ENCODE measurements at places on chromosomes 12 and 14. TPM values are rescaled to one million over a fixed set of nuclear protein-coding genes. Genes with fewer than 3 reads are reported as not detected.

GRCh38 chr12:42421844-42422779 is 96.1 kb downstream of the PPHLN1 start:
- DNase-seq = no peak

DNA sequence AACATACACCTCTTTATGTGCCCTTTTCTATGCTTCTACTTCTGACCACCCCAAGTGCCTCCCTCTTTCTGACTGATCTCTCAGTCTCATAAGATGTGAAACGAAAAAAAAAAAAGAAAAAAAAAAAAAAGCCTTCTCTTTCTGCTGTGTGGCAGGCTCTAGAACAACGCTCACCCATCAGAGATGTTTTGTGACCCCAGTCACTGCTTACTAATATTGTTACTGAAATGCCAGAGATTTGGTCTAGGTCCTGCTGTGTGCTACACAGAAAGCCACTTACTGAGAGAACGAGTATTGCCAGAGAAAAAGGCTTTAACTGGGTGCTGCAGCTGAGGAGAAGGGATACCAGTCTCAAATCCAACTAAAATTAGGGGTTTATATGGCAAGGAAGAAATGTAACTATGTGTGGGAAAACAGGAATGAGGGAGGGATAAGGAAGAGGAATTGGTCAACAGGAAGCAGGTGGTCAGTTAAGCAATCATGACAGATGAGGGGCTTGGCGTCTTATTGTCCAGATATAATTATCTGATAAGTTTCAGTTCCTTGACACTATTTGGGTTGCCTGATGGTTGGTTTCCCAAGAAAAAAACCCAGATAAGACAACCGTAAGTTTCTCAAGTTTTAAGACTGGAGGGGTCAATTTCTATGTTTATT is 149.0 kb downstream of the NAV3 start:
- DNase-seq = no peak

DNA sequence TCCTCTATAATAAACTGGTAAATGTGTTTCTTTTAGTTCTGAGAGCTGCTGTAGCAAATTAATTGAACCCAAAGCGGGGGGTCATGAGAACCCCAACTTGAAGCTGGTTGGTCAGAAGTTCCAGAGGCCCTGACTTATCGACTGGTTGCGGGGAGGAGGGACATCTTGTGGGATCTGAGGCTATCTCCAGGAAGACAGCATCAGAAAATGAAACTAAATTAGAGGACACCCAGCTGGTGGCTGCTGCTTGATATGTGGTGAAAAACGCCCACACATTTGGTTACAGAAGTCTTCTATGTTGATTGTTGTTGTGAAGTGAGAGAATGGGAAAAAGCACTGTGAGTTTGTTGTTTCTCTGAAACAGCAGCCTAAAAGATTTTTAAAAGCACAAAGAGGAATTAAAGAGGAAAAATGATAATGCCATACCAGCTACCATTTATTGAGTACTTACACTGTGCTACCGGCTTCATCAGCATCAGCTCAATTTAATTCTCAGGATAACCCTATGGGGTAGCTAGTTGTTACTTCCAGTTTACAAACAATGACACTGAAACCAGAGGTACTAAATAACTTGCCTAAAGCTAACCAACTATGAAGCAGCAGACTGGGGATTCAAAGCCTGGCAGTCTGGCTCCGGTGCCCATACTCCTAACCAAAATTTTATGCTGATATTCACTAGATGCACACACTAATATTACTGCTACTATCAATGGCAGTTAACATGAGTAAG is 24.3 kb downstream of the DDX24 start:
- no peak for DNase-seq

- no peak for DNase-seq
These were observed 13.6 kb upstream of the TPCN1 start for GRCh38 chr12:113207613-113208040.

- no peak for DNase-seq
These were observed 61.6 kb upstream of the OR4E1 start for GRCh38 chr14:21735200-21735599.

DNA sequence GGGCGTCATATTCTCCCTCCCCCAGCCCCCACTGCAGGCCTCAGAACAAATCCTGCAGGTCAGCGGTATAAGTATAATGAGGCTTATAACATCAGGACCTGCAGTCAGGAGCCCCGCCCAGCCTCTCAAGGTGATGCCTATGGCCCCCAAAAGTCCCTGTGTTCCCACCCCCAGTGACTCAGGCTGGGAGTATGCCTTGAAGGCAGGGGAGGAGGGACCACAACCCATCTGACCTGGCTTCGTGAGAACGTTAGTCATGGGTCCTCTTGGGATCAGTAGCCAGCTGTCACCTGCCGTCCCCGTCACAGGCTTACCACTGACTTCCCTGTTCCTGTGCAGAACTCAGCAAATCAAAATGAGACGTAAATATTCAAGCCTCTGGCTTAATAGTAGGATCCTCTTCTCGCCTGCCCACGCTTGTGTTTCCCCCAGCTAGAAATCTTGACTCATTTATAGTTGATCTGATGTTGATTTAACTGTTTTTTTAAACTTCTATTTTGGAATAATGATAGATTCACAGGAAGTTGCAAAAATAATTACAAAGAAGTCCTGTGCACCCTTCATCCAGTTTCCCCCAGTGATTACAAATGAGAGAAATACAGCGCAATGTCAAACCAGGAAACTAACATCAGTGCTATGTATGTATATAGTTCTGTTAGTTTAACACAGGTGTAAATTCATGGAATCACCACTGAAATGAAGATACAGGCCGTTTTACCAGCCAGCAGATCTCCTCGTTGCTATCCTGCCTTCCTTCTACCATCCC is 107.5 kb downstream of the ADGRD1 start:
- no peak for DNase-seq

GRCh38 chr12:98645572-98646067 is 530 bp downstream of the APAF1 start:
- no peak for DNase-seq

- DNase-seq = no peak
These were observed 103.6 kb upstream of the LRIG3 start for GRCh38 chr12:59023861-59024424.

DNA sequence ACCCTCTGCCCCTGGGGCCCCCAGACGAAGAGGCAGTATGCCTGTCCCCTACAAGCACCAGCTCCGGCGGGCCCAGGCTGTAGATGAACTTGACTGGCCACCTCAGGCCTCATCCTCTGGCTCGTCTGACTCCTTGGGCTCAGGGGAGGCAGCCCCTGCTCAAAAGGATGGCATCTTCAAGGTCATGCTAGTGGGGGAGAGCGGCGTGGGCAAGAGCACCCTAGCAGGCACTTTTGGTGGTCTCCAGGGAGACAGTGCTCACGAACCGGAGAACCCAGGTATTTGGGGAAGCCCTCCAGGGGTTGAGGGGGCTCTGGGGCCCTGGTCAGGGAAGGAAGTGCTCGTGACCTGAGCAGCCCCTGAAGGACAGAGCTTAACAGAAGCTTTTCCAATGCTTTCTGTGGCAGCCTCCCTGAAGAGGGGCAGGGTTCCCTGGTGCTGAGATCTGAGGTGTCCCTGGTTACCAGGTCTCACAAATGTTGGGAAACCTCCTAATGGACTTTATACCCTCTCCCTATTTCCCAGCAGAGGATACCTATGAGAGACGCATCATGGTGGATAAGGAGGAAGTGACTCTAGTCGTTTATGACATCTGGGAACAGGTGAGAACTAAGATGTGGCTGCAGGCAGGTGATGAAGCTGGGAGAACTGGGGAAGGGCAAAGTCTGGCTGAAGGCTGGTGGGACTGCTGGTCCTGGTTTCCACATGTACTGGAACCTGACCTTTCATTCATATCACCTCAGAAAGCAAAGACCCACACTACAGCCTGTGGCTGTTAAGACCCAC is 1.9 kb downstream of the REM2 start:
- no peak for DNase-seq

GRCh38 chr12:131352296-131352900 is 358.5 kb upstream of the SFSWAP start:
- DNase-seq = no peak

DNA sequence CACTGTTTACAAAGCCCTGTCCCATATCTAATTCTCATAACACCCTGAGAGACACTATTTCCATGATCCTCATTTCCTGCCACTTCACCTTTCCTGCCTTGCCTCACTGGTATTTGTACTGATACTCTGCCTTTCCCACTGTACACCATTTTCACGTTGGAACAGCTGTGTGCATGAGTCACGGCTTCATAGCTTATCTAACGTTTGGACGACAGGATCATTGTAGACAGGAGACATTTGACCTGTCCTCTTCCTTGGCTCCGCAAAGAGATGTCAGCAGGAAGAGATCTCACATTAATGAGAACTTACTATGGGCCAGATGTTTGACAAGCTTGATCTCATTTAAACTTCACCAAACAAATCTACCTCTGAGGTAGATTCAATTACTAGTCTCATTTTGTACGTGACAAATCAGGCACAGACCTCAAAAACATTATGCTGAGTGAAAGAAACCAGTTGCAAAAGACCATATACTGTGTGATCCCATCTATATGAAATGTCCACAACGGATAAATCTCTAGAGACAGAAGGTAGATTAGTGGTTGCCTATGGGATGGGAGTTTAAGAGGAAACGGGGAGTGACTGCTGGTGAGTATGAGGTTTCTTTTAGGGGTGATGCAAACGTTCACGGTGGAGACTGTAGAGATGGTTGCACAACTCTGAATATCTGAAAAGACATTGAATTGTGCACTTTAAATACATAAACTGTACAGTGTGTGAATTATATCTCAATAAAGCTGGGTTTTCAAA is 71.2 kb downstream of the KCNK13 start:
- no peak for DNase-seq

GRCh38 chr12:127054531-127054930 is 1212.4 kb upstream of the TMEM132C start:
- DNase-seq = no peak

DNA sequence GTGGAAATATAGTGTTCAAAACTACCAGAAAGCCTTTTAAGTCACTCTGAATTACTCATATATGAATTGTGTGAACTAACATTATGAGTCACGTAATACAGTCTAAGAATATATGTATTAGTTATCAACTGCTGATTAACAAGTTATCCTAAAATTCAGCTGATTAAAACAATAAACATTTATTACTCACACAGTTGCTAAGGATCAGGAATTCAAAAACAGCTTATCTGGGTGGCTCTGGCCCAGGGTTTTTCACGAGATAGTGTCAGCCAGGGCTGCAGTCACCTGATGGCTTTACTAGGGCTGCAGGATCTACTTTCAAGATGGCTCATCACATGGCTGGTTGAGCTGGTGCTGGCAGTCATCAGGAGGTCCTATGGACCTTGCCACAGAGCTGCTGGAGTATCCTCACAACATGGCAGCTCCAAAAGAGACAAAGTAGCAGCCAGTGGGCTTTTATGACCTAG is 36.5 kb downstream of the CORO1C start:
- no peak for DNase-seq

DNA sequence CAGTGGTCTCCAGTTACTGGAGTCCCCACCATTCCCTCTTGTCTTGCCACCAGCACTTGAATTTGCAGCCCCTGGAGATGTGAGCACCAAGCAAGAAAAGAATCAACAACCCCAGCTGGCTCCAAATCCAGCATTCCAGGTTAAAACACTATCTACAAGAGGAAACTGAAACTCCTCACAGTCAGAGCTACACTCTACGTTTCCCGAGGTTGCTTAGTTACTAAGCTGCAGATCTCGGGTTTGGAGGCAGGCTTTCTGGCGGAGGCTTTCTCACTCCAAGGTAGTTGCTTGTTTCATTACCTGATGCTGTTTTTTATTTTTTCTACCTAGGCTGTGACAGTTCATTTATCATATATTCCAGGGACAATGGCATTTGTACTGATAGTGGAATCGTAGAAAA is 248.1 kb downstream of the GLT1D1 start:
- no peak for DNase-seq

DNA sequence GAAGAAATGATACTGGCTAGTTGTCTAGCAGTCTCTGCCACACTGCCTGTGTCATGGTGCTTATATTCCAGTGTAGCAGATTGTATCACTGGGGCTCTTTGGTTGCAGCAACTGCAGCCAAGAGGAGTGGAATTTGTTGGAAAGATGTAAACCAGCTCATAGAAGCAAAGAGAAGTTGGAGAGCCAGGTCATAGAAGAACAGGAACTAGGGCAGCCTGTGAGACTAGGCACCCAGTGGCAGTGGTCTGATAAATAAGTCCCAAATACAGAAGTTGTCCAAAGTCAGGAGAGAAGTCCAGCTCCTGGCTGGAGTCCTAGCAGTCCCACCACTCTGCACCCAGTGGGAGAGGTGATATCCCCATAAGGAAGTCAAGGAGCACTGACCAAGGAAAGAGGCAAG is 172.5 kb upstream of the ARID2 start:
- no peak for DNase-seq

DNA sequence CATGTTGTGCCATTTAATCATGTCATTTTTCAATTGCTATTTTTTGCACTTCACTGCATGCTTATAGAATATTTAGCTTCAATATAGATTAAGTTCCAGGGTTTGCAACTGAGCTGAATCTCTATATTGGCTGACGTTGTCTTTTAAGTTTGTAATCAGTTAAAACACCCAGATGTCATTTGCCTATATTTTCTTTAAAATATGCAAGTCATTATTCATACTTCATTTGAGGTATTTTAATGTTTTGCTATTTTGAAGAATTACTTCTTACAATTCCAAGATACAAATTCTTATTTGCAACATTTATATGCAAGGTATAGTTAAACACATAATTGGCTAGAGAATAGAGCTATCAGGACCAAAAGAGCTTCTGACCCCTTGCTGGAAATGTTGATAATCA is 175.0 kb upstream of the NPAS3 start:
- no peak for DNase-seq

GRCh38 chr12:29428633-29429032 is 47.7 kb upstream of the ERGIC2 start:
- DNase-seq = no peak

GRCh38 chr12:89185889-89186288 is 166.4 kb downstream of the DUSP6 start:
- DNase-seq = no peak

DNA sequence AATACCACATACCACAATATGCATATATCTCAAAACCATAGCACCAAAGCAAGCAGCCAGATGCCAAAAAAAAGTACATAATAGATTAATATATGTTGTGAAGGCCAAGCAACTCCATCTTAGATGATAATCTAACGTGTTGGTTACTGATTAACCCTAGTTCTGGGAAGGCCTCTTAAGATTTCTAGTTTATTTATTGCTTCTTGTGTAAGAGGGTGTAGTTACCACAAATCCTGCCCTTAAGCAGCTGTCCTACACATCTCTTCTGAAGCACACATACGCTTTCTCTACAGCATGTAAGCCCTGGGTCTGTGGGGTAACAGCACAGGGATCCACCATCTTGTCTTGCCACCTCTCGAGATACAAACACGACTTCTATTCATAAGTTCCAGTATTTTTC is 236.8 kb upstream of the AVPR1A start:
- DNase-seq = no peak

RGS6 gene
- 2.8 TPM for total RNA-seq

NANOG gene
- total RNA-seq = not detected

MFAP5 gene
- total RNA-seq = not detected

TPPP2 gene
- total RNA-seq = not detected

TSPAN19 gene
- 0.36 TPM for total RNA-seq

RDH16 gene
- 0.44 TPM for total RNA-seq

TMEM233 gene
- not detected for total RNA-seq

SERPINA12 gene
- not detected for total RNA-seq

CLEC6A gene
- not detected for total RNA-seq

PTCSC3 gene
- not detected for total RNA-seq

ASCL1 gene
- total RNA-seq = 5.1 TPM

PIK3C2G gene
- not detected for total RNA-seq

NDRG2 gene
- 13.7 TPM for total RNA-seq

P2RX4 gene
- 10.8 TPM for total RNA-seq

AKAP3 gene
- total RNA-seq = 3.5 TPM

KLRK1 gene
- not detected for total RNA-seq

TMED8 gene
- total RNA-seq = 20.2 TPM

TRHDE gene
- 0.66 TPM for total RNA-seq

WNT1 gene
- total RNA-seq = 1.2 TPM

ANGEL1 gene
- 38.8 TPM for total RNA-seq

SLC6A12 gene
- 0.47 TPM for total RNA-seq

All from neural crest cell (in vitro differentiated cells).